ENCODE measurements at places on chromosomes 3 and 15.

GRCh38 chr3:178900029-178900646 is 171.5 kb downstream of the ZMAT3 start:
- peak; percentile 80 for DNase-seq

- DNase-seq: no peak
Measured at GRCh38 chr3:9115336-9115735, 134.1 kb downstream of the SRGAP3 start.

DNA sequence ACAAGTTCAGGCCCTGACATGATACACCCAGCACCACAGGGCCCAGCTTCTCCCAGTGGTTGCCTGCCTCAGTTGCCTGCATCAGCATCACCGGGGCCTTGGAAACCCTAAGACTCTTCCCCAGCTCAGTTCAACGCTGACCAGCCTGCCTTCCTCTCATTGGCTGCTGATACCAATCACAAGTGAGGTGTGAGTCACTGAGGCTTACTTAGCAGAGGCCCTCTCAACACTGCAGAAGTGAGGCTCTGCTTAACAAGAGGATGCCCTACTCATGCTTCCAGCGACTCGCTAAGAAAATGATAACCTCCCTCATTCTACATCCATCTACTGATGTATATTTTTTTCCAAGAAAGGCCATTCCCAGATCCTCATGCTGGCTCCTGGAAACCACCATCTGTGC is 151.9 kb downstream of the ADAMTS17 start:
- no peak for DNase-seq

- no peak for DNase-seq
Measured at GRCh38 chr3:53554559-53555067, 60.2 kb downstream of the CACNA1D start.

DNA sequence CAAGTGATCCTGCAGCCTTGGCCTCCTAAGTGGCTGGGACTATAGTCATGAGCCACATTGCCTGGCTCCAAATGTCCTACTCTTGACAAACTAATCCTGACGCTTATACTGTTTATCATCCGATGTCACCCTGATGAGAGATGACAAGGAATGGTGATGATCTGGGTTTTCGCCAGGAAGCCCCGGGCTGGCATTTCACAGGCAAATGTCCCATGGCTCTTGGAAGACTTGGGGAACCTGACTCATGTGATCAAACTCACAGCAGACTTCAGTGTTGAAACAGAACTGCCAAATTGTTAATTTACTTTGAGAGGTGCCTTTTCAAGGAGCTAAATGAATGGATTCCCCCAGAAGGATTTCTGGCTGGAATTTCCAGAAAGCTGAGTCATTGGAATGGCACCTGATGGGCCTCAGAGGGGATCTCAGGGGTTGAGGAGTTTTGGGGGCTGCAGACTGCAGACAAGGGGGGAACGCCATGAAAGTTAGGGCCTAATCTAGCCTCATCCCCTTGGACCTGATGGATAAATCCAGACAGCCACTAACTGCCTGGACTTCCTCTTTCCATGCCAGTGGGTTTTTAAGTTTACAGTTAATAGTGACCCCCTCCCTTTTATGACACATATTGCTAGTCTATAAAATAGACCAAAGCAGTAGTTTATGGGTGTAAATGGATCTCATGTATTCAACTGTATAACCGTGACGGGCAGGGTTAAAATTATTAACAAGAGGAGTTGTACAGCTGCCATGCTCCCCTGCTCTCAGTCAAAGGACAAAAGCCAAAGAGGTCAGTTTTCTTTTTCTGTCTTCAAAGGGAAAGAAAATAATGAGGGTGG is 146.6 kb downstream of the CHSY1 start:
- DNase-seq: no peak

DNA sequence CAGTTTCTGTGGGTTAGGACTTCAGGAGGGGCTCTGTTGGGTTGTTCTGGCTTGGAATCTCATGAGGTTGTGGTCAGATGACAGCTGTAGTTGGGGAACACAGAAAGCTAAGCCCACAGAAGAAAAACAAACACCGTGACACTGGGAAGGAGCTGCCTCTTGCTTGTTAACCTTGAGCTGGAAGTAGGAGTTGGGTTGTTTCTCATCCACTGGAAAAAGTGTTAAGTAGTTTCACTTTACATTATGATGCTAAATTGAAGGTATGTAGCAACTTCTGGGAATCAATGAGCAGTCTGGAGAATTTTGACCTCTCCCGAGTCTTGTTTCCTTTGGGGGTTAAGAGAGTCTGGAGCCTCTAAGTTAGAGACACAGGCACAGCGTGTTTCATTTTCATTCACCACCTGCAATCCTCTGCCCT is 20.4 kb downstream of the HACD3 start:
- no peak for DNase-seq

GRCh38 chr3:7865611-7866010 is 636.0 kb upstream of the LMCD1 start:
- DNase-seq: no peak

- no peak for DNase-seq
Measured at GRCh38 chr3:123325766-123326256, 123.1 kb downstream of the ADCY5 start.

GRCh38 chr15:34470091-34470490 is 32.5 kb upstream of the GOLGA8A start:
- DNase-seq: no peak

- no peak for DNase-seq
Measured at GRCh38 chr15:85551221-85551832, 170.9 kb downstream of the AKAP13 start.

DNA sequence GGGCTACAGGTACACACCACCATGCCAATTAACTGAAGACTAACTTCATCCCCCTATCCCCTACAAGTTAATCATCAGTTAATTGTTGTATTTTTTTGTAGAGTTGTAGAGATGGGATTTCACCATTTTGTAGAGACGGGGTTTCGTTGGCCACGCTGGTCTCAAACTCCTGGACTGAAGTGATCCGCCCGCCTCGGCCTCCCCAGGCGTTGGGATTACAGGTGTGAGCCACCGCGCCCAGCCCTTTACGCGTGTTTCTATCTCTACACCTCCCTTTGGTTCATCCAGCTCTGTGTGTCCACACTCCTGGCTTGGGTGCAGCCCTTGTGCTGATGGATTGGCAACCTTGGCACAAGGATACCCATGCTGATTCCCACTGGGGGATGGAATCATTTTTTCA is 258.8 kb downstream of the FAM43A start:
- no peak for DNase-seq

DNA sequence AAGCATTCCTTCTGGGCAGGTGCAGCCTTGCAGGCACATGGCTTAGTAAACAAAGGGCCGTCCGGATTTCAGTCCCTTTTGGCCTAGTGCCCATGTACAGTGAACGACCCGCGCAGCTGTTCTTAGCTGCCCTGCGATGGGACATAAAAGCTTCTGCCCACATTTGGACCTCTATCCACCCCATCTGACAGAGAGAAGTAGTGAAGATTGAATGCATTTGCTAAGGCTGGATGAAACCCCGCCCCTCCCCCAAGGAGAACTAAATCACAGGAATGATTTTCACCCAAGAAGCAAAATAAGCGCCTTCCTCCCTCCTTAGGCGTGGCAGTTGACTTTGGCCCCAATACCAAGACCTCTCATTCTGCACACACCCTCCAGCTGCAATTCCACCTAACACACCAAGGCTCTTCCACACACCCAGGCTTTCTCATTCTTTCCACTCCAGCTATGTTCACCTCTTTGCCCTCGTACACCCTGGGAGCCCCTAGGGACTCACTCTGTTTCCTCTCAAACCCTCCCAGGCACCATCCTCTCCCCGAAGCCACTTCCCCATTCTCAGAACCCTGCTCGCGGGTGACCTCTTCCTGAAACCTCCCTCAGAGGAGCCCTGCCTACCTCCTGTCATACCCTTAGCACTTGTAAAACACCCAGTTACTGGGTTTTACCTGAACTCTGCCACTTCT is 14.1 kb upstream of the HRH1 start:
- peak; percentile 66 for DNase-seq

- DNase-seq: no peak
Measured at GRCh38 chr3:143731320-143731719, 116.9 kb downstream of the SLC9A9 start.

GRCh38 chr15:101625980-101626379 is 26.2 kb downstream of the TM2D3 start:
- DNase-seq: no peak

- DNase-seq: no peak
Measured at GRCh38 chr15:92438471-92438870, 44.8 kb downstream of the ST8SIA2 start.

DNA sequence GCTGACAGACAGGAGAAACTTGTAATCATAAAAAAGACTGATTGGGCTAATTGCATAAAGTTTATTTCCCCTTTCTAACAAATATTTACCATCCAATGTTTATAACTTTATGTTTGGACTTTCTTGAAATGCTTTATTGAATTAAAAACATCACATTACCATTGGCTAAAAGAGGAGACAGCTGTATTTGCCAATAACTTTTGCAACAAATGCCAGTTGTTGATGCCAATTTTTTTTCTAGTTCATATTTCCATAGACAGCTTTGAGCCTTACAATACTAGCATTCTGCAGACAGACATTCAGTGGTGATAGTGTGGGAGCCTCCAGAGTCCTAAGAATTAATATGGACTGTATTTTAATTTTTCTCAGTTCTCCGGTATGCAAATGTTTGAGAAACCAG is 198.4 kb downstream of the ADAMTS17 start:
- DNase-seq: no peak

GRCh38 chr3:43073116-43073835 is 32.6 kb downstream of the POMGNT2 start:
- DNase-seq: no peak

GRCh38 chr3:147380977-147381376 is 25.4 kb downstream of the ZIC4 start:
- DNase-seq: no peak

GRCh38 chr3:140097874-140098635 is 163.1 kb downstream of the CLSTN2 start:
- no peak for DNase-seq

GRCh38 chr3:124886168-124887056 is 753 bp downstream of the ITGB5 start:
- DNase-seq: no peak

GRCh38 chr3:71066849-71067261 is 516.7 kb downstream of the FOXP1 start:
- DNase-seq: no peak

- no peak for DNase-seq
Measured at GRCh38 chr15:45454814-45455213, 67.7 kb downstream of the SLC30A4 start.

DNA sequence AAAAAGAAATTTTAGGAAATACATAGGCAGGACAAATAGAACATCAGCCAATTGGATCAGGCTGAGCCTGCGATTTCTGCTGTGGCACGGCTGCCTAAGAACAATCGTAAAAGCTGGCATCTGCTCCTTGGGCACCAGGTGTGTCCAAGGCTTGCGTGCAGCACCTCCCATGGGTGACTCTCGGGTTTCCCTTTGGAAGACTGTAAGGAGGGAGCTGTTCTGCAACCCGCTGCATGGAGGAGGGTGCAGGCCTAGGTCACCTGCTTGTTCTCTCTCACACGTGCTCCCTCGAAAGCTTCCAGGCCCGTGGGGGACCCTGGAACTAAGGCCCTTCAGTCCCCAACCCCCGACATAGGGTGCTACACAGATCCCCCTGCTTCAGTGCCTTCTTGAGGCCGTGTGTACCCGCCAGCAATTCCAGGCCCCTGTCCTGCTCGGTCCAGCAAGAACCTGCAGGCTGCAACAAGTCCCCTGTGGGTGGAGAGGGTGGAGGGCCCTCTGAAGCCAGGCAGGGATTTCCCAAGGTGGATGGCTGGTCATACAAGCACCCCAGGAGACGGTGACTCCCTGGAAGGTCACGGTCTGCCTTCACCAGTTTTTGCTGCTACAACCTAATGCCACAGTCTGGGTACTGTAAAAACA is 3.4 kb downstream of the GP9 start:
- DNase-seq: no peak

GRCh38 chr3:72437661-72438406 is 410.4 kb downstream of the SHQ1 start:
- DNase-seq: no peak

GRCh38 chr15:96338766-96339618 is 8.5 kb downstream of the NR2F2 start:
- no peak for DNase-seq

DNA sequence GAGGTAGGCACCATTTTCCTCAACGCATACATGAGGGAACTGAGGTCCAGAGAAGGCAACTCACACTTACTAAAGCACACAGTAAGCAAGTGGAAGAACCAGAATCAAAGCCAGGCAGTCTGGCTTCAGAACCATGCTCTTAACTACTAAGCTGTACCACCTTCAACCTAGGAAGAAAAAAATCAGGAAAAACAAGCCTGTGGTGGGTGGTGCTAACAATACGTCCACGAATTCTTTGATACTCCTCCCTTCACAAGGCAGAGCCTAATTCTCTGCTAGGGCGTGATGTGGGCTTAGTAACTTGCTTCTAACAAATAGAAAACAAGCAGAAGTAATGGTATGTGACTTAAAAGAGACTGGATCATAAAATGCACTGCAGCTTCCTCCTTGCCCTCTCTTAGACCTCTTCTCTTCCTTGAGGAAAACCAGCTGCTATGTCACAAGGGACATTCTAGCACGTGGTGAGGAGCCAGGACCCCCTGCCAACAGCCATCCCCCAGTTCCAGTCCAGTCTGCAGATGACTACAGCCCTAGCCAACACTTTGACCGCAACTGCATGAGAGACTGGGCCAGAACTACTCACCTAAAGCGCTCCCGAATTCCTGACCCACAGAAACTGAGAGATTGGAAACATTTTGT is 36.9 kb downstream of the HACD2 start:
- DNase-seq: no peak

DNA sequence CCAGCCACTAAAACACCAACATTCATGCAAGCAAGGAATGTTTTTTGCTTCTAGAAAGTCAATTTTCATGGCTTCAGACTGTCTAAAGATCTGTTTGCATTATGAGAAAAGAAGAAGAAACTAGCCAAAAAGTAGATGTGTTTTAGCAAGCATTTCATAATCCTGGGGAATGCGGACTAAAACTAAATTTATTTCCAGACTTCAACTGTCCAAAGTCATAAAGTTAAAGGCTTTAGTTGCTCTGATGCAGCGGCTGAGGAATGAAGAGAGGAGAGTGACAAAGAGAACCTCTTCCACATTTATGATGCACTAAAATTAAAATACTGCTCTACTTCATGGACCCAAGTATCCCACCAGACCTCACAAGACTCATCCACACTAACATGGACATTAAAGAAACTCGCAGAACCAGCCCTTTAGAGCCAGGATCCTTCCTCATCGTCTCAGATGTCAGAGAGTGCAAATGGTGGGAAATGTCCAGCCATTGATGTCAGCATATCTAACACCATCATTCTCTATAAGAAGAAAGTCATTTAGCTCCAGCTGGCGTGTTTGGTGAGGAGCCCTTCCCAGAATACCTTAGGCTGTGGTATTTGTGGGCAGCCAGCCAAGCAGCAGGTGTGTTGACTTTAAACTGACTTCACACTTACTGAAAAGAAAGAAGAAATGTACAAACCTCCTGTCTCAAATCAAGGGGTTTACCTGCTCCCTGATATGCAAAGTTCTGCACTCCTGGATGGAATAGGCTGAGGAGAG is 17.4 kb downstream of the FYCO1 start:
- peak; percentile 81 for DNase-seq

- DNase-seq: no peak
Measured at GRCh38 chr15:95872366-95872771, 458.1 kb upstream of the NR2F2 start.

DNA sequence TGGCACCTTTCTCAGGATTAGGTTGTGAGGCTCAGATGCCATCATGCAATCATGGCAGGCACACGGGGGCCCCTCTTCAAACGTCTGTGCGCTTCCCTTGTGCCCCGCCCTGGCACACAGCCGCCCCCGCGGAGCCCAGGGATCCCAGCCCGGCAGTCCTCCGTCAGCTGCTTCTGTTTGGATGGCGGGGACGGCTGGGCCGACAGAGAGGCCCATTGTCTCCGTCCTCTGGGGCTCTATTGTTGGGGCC is 849 bp upstream of the HDAC11 start:
- DNase-seq: peak; percentile 46

- no peak for DNase-seq
Measured at GRCh38 chr3:183324083-183324482, 71.0 kb downstream of the B3GNT5 start.
